ENCODE measurements at places on chromosomes 12 and 14. TPM values are rescaled to one million over a fixed set of nuclear protein-coding genes. Genes with fewer than 3 reads are reported as not detected.

Gene ASCL1
- 17.8 TPM for total RNA-seq

GRCh38 chr12:114407842-114408411 lies 2.0 kb upstream of the TBX5 start:
- H3K27ac ChIP-seq: no peak overlapping the region
- no peaks in the 10 kb centered on the region for H3K36me3 ChIP-seq

GRCh38 chr14:34496679-34497513 lies 34.9 kb upstream of the SPTSSA start:
- H3K27me3 ChIP-seq: no peaks in the 10 kb centered on the region
- peak overlapping the region; percentile 48 for H3K27ac ChIP-seq
- H3K4me1 ChIP-seq: no peaks in the 10 kb centered on the region
- H3K36me3 ChIP-seq: no peaks in the 10 kb centered on the region
- no peak for DNase-seq
- H3K4me3 ChIP-seq: no peak overlapping the region

DNA sequence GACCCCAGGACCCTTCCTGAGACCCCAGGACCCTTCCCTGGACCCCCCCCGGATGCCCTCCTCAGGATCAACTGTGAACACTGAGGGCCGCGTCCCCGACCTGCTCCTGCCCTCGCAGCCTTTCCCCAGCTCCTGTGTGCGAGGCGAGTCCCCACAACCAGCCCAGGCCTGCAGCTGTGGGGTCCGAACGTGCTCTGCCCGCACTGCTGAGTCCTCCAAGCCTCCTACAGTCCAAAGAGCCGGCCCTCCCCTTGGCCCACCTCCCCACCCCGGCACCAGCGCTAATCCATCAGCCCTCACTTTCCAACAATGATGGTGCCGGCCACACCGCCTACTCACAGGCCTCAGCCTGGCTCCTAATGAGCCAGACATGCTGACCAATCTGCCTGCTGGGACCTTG lies 26.2 kb upstream of the ANKLE2 start:
- no peaks in the 10 kb centered on the region for H3K4me1 ChIP-seq
- DNase-seq: no peak
- no peak overlapping the region for H3K4me3 ChIP-seq
- peaks cover 75% of the 10 kb centered on the region for H3K36me3 ChIP-seq
- no peaks in the 10 kb centered on the region for H3K27me3 ChIP-seq

DNA sequence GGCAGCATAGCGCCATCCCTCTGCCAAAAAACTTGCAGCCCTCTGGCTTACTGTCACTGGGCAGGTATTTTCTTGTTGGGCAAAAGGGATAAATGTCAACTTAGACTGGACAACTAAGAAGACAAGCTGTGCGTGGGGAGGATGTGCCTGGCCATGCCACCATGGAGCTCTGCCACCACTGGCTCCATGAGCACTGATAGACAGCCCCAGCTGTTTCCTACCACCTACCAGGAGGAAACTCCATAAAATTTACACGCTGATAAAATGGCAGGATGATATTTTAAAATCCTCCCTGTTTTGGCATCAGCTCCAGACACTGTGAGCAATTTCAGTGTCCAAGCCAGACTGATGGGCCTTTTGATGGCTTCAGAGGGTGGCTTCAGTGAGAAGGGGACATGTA lies 7.1 kb upstream of the GALNT16 start:
- no peak for DNase-seq
- no peaks in the 10 kb centered on the region for H3K4me1 ChIP-seq
- peaks cover 48% of the 10 kb centered on the region for H3K27me3 ChIP-seq
- H3K36me3 ChIP-seq: no peaks in the 10 kb centered on the region
- H3K27ac ChIP-seq: no peak overlapping the region

DNA sequence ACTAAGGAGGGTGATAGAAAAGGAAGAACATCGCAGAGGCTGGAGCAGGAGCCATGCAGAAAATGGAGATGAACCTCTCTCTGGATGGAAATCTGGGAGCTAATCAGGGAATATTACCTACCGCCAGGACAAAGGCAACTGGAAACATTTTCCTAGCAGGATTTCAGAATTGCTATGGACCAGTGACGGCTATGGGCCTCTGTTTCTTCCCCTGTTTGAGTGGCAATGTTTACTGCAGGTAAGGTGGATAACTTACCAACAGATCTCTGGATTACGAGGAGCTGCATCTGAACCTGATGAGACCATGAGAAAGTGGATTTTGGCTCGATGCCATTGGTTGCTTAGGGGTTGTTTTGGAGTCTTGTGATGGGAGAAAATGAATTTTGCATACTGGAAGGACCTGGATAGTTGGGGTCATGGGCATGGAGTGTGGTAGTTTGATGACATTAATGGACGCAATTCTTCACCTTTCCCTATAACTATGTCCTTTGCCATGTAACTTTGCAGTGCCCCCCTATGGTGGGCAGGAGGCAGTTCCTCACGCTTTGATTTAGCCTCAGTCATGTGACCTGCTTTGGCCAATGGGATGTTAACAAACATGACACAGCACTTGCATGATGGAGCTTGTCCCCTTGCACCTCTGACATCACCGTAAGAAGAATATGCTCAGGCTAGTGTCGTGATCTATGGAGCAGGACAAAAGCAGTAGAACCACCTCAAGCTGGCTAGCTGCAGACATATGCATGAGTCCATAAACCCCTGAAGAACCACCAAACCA lies 51.1 kb downstream of the CALM1 start:
- H3K27me3 ChIP-seq: no peaks in the 10 kb centered on the region
- DNase-seq: no peak
- H3K27ac ChIP-seq: no peak overlapping the region
- no peak overlapping the region for H3K4me3 ChIP-seq
- no peaks in the 10 kb centered on the region for H3K4me1 ChIP-seq

DNA sequence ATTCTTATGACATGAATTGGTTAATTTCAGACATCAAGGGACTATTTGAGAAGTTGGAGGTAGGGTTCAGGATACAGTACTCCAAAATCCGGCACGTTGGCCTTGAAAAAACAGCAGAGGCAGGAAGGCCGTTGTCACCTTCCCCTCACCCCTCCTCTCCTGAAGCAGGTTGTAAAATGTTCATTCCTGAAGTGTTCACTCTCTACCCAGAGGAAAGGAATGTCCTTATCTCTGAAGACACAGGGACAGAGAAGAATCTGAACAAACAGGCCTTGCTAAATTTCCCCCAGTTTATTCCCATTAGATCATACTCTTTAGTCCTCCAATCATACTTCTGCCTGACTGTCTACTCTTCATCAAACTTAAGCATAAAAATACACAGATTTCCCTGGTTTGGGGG lies 313.6 kb downstream of the ZFP36L1 start:
- no peak overlapping the region for H3K4me3 ChIP-seq
- no peak overlapping the region for H3K27ac ChIP-seq
- H3K27me3 ChIP-seq: no peaks in the 10 kb centered on the region

DNA sequence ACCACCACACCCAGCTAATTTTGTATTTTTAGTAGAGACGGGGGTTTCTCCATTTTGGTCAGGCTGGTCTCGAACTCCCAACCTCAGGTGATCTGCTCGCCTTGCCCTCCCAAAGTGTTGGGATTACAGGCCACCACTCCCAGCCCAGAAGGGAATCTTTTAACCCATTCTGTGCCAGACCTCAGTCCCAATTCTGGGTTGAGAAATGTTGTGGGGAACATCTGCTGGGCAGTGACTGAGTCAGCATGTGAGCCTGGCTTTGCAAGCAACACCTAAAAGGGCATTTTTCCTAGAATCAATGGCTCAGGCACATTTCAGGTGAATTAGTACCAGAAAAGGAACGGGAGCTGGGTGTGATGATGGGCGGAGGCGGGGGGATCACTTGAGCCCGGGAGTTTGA lies 7.6 kb upstream of the SPATS2 start:
- no peak for DNase-seq
- no peak overlapping the region for H3K4me3 ChIP-seq
- H3K36me3 ChIP-seq: no peaks in the 10 kb centered on the region
- no peaks in the 10 kb centered on the region for H3K4me1 ChIP-seq

GRCh38 chr12:7612851-7613250 lies 52.9 kb downstream of the APOBEC1 start:
- no peak overlapping the region for H3K27ac ChIP-seq
- no peaks in the 10 kb centered on the region for H3K36me3 ChIP-seq
- no peak for DNase-seq
- H3K4me1 ChIP-seq: peaks cover 13% of the 10 kb centered on the region

- no peaks in the 10 kb centered on the region for H3K36me3 ChIP-seq
- no peaks in the 10 kb centered on the region for H3K27me3 ChIP-seq
- no peaks in the 10 kb centered on the region for H3K4me1 ChIP-seq
Observed at GRCh38 chr12:79409562-79409961, 281.2 kb downstream of the PAWR start.

DNA sequence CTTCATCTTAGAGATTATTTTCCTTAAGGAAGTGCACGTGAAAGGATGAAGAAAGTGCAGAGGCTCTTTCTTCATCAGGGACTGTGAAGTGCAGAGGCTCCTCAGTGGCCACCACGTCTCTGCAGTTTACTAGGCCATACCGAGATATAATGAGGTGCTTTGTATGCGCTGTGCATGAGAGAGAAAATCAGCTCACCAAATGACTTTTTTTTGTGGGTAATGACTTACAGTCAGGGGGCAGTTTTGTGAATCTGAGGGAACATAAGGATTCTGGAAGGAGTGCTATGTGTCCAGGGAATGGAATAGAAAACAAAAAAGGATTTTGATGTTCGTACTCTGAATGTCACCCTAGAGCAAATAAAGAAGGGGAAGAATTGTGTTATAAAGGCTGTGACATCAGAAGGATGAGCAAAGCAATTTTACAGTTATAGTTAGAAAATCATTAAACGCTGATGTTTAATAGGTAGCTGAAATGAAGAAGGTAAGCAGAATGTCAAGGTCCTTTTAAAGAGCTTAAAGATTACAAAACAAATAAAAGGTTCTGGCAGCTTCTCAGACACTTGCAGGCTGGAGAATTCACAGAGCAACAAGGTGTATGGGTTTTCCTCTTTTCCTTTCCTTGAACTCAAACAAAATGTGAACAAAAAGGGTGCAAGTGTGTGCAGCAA lies 247.5 kb upstream of the NOVA1 start:
- no peak overlapping the region for H3K4me3 ChIP-seq
- H3K27ac ChIP-seq: no peak overlapping the region
- H3K27me3 ChIP-seq: no peaks in the 10 kb centered on the region
- no peaks in the 10 kb centered on the region for H3K4me1 ChIP-seq
- H3K36me3 ChIP-seq: no peaks in the 10 kb centered on the region

- no peak overlapping the region for H3K27ac ChIP-seq
- no peaks in the 10 kb centered on the region for H3K27me3 ChIP-seq
- H3K4me1 ChIP-seq: no peaks in the 10 kb centered on the region
- no peak overlapping the region for H3K4me3 ChIP-seq
Observed at GRCh38 chr12:33529810-33530209, 90.2 kb upstream of the SYT10 start.

- peak overlapping the region; percentile 95 for H3K27ac ChIP-seq
Observed at GRCh38 chr14:97602438-97603117, 805.4 kb downstream of the VRK1 start.

- peak; percentile 12 for DNase-seq
- peaks cover 7% of the 10 kb centered on the region for H3K4me1 ChIP-seq
- H3K4me3 ChIP-seq: no peak overlapping the region
- H3K27me3 ChIP-seq: no peaks in the 10 kb centered on the region
Observed at GRCh38 chr12:92987846-92988621, 58.9 kb upstream of the EEA1 start.

GRCh38 chr12:65123435-65124063 lies 2.4 kb upstream of the WIF1 start:
- no peak overlapping the region for H3K4me3 ChIP-seq
- H3K27me3 ChIP-seq: peaks cover 12% of the 10 kb centered on the region
- no peaks in the 10 kb centered on the region for H3K36me3 ChIP-seq
- no peak overlapping the region for H3K27ac ChIP-seq
- peak; percentile 15 for DNase-seq

GRCh38 chr12:122088179-122088810 lies 9.7 kb downstream of the MLXIP start:
- no peaks in the 10 kb centered on the region for H3K27me3 ChIP-seq
- H3K36me3 ChIP-seq: peaks cover 43% of the 10 kb centered on the region
- no peak overlapping the region for H3K4me3 ChIP-seq
- H3K4me1 ChIP-seq: peaks cover 72% of the 10 kb centered on the region
- peak overlapping the region; percentile 46 for H3K27ac ChIP-seq

GRCh38 chr12:67535176-67535575 lies 113.4 kb upstream of the DYRK2 start:
- no peaks in the 10 kb centered on the region for H3K4me1 ChIP-seq
- DNase-seq: no peak
- no peaks in the 10 kb centered on the region for H3K36me3 ChIP-seq
- H3K4me3 ChIP-seq: no peak overlapping the region

Measured in thymus (tissue), 14 donors.